ENCODE measurements at places on chromosomes 6 and 20. TPM values are rescaled to one million over a fixed set of nuclear protein-coding genes. Genes with fewer than 3 reads are reported as not detected.

OR2J3 gene
- not detected for total RNA-seq

LRFN2 gene
- not detected for total RNA-seq

- peak; percentile 61 for DNase-seq
These were observed 7.7 kb downstream of the CDC25B start for GRCh38 chr20:3803854-3804253.

- no peak for DNase-seq
These were observed 21.6 kb downstream of the SPAG4 start for GRCh38 chr20:35637276-35637675.

DNA sequence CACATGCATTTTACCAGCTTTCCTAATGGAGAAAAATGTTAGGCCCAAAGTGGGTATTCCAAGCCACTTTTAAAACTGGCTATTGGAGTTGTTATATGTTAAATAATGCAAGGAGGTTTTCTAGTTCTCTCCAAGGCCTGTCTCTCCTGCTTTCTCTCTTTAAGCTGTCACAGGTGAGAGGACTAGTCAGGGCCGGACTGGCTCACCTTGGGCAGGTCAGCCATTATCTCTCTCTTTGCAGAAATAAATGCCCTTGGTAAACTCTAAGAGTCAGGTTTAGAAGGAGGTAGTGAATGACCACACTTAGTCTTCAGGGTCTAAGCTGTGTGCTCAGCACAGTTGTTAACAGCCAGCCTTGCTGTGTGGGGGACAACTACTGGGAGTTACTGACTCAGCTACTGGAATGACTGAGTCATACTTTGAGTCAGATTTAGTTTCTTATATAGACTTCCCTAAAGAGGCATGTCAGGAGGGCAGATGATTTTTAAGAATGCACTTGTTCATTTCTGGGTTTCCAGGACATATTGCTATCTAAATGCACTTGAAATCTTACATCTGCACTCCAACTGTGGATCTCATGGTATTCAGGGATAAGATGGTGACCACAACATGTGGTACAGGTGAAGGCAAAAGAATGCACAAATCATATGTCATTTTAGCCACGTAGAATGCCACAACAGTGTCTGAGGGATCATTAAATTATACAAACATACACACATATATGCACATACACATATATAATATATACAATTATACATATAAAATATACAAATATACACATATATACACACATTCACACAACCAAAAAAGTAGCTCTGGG is 719.4 kb downstream of the EPM2A start:
- DNase-seq = no peak

DNA sequence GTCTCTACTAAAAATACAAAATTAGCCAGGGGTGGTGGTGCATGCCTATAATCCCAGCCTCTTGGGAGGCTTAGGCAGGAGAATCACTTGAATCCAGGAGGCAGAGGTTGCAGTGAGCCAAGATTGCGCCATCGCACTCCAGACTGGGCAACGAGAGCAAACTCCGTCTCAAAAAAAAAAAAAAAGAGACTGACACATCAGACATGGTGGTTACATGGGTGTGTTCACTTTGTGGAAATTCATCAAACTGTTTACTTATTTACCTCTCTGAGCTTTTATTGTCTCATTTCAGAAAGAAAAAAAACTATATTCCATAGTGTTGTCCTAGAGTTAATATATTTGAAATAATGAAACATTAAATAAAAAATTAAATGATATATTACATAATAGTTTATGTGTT is 64.8 kb downstream of the MBOAT1 start:
- no peak for DNase-seq

All from Right ventricle myocardium inferior (tissue), 1 donor.